Coronary artery (tissue), 2 donors: ENCODE measurements at places on chromosomes 7 and 10.
A peak's percentile ranks its signal among the peaks of the same experiment; 100 is the strongest.

GRCh38 chr7:152523916-152524315, 88.1 kb upstream of the KMT2C start:
- no peak for DNase-seq

- no peak for DNase-seq
These were observed 60.0 kb upstream of the ACSM6 start for GRCh38 chr10:95133997-95134396.

GRCh38 chr7:65846008-65846570, 26.8 kb upstream of the VKORC1L1 start:
- DNase-seq, result no peak

DNA sequence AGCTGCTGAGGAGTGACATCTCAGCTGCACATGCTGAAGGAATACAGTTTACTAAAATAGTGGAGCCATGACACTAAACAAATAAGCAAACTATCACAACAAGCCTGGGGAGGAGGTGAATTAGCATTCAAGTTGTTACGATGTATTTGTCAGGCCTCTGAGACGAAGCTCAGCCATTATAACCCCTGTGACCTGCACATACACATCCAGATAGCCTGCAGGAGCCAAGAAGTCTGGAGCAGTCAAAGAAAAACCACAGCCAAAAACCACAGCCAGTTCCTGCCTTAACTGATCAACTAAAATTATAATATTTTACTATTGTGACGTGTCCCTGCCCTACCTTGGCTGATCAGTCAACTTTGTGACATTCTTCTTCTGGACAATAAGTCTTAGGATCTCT, 68.6 kb downstream of the NSUN6 start:
- DNase-seq, result no peak

DNA sequence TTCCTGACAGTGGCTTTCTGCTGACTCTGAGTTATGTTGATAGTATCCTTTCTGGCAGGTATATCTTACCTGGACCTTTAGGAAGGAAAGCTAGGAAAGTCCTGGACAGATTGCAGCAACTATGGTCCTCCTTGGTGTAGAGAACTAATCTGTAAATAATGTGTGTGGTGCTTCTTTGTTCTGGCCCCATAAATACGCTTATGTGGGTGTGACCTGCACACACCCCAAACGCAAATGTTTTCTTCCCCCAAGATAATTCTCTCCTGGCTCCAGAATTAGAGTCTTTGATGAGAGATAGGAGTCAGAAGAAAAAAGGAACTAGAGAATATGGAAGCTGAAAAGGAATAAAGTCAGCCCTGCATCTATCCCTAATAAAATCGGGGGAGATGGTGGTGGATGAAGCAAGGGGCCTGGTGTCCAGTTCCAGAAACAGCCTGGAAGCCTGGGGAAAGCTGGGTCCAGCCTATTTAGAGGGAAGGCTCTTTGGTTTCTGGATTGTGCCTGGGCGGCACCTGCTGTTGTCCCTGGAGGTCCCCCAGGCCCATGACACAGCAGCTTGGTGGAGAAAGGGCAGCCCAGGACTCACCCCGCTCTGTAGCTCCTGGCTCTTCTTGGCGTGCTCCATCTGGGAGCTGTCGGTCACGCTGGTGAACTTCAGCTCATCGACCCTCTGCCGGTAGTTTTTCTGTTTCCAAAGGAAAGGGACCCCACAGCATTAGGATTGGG, 38.2 kb downstream of the NRAP start:
- no peak for DNase-seq

DNA sequence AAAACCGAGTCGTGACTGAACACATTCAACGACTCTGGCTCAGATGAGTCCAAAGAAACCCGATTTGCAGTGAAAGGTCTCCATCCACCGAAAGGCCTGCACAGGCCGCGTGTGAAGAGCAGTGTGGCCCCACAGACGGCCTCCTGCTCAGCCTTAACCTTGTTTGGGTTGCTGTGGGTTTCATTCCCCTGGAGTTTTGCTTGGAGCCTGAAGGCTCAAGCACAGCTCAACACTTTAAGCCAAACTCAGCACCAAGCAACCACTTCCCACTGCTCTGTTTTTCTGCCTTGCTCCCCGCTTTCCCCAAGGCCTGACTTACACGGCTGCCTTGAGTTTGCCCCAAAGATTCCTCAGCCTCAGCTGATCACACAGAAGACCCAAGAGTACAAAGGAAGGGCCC, 398.2 kb upstream of the NFE2L3 start:
- DNase-seq, result no peak

DNA sequence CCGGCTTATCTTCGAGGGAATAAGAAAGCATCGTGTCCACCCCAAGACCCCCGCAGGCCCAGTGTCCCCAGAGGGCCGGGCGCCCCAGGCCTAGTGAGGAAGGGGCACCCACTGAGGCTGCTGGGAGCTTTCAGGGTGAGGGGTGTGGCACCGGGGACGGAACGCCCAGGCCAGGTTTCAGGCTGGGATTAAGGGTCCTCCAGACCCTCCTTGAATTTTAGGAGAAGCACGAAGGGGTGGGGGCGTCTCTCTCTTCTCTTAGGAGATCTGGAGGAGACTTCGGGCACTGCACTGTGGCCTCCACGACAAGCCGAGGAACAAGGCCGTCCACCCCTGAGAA, 96.8 kb downstream of the PDGFA start:
- DNase-seq, result no peak

- DNase-seq, result peak; percentile 9
These were observed 91.3 kb downstream of the CYTH3 start for GRCh38 chr7:6181136-6181535.

DNA sequence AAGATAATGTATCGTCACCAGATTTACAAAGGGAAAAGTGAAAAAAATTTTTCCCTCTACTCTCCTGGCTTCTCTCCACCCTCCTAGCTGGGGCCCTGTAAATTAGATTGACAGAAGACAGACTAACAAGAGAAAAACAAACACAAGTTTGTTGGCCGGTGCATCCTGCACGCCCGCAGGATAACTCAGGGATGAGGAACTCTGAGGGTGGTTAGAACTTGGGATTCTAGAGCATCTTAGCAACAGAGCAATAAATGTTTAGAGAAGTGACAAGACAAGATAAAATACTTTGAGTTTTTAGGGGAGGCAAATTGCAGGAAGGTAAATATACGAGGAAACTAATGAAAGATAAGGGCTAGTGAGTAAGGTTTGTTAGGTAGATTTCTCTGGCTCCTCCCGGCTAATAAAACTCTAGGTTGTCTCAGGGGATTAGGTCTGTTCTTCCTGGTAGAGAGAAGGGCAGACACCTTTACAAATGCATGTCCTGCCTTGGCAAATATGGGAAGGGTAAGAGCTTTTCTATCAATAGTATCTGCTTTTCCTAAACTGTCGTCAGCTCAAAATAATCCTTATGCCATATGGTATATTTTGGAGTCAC, 4.3 kb upstream of the UCN3 start:
- DNase-seq, result no peak

- no peak for DNase-seq
These were observed 1.2 kb downstream of the MCU start for GRCh38 chr10:72692994-72693781.

- DNase-seq, result no peak
These were observed 167.1 kb upstream of the RHEB start for GRCh38 chr7:151686826-151687225.

- DNase-seq, result no peak
These were observed 92.9 kb downstream of the MYL10 start for GRCh38 chr7:101536232-101536631.

DNA sequence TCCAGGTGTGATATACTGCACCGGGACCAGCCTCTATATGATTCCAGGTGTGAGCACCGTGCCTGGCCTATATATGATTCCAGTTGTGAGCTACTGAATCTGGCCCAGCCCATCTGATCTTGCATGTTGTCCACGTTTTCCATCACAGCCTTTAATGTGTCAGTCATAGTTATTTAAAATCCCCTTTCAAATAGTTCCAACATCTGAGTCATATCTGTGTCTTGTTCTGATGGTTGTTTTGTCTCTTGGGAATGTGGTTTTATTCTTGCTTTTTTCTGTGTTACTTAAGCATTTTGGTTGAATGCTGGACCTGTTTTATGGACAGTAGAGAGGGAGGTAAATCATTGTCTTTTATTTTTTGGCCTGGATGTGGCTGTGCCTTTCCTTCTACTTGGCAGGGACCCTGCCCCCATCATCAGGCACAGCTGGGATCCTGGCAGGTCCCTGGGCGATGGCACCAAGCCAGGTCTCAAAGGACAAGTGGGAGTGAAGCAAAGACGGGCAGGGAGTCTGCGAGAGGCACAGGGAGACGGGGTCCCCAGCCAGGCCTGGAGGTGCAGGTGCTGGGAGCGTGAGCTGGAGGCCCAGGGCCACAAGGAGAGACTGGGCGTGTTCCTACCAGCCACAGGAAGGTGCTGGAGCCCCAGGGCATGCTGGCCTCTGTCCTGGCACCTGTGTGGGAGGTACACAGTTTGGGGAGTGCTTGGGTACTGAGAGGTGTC, 94.7 kb downstream of the DYNC2I1 start:
- no peak for DNase-seq

- DNase-seq, result no peak
These were observed 362.4 kb upstream of the ZNF32 start for GRCh38 chr10:44010873-44011602.

GRCh38 chr10:34940436-34940835, 125.3 kb upstream of the PARD3 start:
- DNase-seq, result no peak

- no peak for DNase-seq
These were observed 92.0 kb downstream of the BBS9 start for GRCh38 chr7:33221390-33221789.

- no peak for DNase-seq
These were observed 63.8 kb upstream of the HPS1 start for GRCh38 chr10:98510412-98510995.

GRCh38 chr10:132447446-132448247, 50.6 kb downstream of the PWWP2B start:
- no peak for DNase-seq

DNA sequence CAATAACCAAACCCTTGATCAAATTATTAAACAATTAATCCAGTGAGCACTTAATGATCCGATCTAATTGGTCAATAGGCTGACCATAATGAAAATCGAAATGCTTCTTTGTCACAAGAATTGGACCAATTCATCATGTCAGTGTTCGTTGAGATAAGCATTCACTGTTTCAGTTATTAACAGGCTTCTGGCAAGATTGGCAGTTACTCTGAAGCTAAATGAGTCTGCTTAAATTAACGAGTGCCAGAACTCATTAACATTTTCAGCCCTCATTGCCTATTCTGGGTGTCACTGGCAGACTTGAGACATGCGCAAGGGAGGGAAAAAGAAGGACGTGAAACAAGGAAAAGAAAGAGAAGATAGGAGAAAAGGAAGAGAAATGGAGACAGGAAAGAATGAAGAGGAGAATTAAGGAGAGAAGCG, 30.7 kb upstream of the SLC26A3 start:
- no peak for DNase-seq

DNA sequence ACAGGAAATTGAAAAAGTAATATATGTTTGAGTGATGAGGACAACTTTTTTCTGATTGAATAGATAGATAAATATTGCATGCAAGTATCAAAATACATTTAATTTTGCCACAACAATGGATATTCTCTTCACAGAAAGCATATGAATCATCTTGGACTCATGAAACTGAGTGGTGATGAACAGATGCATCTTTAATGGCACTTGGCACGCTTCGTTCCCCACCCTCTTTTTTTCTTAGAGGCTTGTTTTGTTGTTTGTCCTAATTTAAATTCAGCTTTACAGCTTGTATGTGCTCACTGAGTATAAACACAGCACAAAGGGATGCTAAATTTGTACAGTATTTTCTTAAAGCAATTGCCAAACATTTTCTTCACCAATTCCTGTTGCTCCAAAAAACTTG, 145.0 kb upstream of the YAE1 start:
- no peak for DNase-seq

DNA sequence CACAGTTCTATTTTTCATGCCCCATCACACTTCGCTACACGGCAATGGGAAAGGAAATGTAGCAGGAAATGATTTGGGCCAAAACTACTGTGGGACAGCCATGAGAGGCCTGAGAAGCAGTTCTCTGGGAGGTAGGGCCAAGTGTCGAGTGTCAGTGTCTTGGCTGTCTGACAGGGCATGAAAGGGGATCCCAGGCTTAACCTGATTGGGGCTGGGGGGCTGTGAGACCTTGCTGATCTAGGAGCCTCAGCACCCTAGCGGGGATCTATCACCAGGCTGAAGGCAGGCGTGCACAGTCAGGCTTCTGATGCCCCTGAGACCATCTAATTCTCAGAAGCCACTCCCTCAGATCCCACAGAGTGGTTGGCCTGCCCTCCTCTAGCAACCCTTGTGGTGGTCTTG, 58.2 kb upstream of the SLC25A13 start:
- no peak for DNase-seq

- DNase-seq, result no peak
These were observed 187.2 kb upstream of the CELF2 start for GRCh38 chr10:10830293-10830986.

DNA sequence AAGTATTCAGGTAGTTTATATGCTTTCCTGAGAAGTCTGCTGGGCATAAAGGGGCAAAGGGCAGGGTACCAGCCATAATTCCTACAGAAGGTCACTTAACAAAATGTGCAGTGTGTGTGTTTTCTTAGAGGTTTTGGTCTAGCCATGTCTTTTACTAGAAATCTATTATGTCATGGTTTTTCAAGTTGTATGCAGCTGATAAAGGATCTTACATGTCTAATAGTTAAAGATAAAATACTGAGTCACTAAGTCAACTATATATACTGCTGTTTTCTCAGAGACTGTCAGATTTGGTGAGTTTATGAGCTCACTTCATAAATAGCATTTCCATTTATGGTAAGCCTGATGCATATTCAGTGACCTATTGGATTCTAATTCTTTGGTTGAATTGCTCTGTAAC, 7.7 kb downstream of the CASP2 start:
- DNase-seq, result no peak

- no peak for DNase-seq
These were observed 11.9 kb downstream of the TMEM106B start for GRCh38 chr7:12222889-12223579.

- peak; percentile 60 for DNase-seq
These were observed 37.3 kb downstream of the CDH23 start for GRCh38 chr10:71433768-71434744.

GRCh38 chr7:135337977-135338550, 104.4 kb downstream of the STRA8 start:
- peak; percentile 7 for DNase-seq

- no peak for DNase-seq
These were observed 182.5 kb upstream of the PRSS58 start for GRCh38 chr7:142440219-142440905.

DNA sequence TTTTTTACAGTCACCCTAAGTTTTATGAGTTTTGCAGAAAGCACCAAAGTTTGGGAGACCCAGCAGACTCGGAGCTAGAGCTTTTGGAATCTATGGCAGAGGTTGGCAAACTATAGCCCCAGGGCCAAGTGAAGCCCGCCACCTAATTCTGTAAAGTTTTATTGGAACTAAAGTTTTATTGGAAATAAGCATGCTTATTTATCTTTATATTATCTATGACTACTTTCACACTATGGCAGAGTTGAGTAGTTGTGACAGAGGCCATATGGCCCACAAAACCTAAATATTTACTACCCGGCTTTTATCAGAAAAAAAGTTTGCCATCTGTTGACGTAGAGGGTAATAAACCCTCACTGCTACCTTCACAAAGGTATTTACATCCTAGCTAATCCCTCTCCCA, 267.6 kb downstream of the GPAM start:
- DNase-seq, result no peak

- DNase-seq, result no peak
These were observed 34.0 kb upstream of the DGKB start for GRCh38 chr7:14936554-14936953.
